ENCODE measurements at places on chromosomes 2 and 18.
A peak's percentile ranks its signal among the peaks of the same experiment; 100 is the strongest.

- DNase-seq, result peak; percentile 72
These were observed 1058.5 kb downstream of the CBLN2 start for GRCh38 chr18:71485611-71486010.

DNA sequence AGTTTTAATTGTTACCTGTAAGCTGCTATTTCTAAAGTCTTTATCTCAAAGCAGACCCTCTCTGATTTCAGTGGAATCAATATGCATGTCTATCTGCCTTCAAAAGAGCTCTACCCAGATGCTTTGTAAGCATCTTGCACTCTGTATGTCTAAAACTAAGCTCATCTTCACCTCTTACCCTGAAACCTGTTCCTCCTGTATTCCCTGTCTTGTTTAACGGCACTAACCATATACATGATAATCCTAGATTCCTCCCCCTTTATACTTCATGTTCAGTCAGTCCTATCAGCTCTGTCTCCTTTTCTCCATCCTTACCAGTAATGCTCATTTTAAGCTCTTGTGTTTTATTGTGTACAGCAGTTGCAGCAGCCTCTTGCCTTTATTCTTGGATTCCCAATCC is 12.8 kb downstream of the ZC3H15 start:
- DNase-seq, result no peak

GRCh38 chr2:42613281-42614064 is 45.0 kb downstream of the MTA3 start:
- DNase-seq, result no peak

GRCh38 chr18:49591775-49592174 is 29.9 kb downstream of the LIPG start:
- no peak for DNase-seq

DNA sequence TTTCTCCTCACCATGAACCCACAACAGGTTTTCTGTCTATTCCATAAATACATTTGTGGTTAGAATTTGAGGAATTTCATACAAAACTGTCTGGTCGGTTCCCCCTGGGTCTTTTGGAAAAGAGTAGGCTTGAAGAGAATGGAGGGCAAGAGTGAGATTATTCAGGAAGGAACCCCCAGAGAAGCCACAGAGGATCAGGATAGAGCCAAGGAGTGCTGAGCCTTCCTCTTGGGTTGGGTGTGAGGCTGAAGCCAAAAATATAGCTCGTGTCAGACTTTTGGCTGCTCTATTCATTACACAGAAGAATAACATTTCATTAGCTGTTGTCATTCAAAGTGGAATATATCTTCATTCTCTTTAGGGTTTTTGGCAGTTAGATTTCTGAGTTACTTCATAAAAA is 45.9 kb upstream of the YES1 start:
- DNase-seq, result no peak

- peak; percentile 20 for DNase-seq
These were observed 15.7 kb upstream of the MYO3B start for GRCh38 chr2:170162271-170162632.

- DNase-seq, result peak; percentile 44
These were observed 14.6 kb downstream of the ZEB2 start for GRCh38 chr2:144505245-144505831.

DNA sequence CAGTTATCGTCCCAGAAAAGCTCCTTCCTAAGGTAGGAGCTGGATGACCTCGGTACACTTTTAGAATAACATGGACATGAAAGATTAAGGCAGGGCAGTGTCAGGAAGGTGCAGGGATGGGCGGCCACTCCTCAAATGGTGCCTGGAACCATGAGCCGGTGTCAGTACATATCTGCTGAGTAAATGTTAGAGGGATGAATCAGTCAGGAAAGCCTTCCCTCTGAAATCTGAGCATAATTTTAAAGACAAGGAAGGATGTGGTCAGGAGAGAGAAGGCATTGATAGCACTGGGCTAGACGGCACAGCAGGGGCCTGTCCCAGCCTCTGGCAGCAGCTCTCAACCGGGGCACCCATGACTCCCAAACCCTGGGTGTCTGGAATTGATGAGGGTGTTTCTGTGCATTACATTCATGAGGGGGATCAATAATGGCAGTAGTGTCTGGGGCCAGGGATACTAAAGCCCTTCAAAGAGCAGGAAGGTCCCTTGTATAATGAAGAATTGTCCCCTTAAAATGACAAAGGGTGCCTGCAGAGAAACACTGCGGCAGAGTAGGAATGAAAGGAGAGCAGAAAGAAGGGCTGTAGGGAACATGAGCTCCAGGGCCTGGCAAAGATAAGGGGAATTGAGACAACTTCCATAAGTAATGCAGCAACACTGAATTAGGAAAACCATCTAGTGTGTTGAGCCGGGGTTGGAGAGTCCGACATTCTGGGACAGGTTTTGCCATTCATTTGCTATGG is 162.3 kb upstream of the REV1 start:
- DNase-seq, result peak; percentile 76

DNA sequence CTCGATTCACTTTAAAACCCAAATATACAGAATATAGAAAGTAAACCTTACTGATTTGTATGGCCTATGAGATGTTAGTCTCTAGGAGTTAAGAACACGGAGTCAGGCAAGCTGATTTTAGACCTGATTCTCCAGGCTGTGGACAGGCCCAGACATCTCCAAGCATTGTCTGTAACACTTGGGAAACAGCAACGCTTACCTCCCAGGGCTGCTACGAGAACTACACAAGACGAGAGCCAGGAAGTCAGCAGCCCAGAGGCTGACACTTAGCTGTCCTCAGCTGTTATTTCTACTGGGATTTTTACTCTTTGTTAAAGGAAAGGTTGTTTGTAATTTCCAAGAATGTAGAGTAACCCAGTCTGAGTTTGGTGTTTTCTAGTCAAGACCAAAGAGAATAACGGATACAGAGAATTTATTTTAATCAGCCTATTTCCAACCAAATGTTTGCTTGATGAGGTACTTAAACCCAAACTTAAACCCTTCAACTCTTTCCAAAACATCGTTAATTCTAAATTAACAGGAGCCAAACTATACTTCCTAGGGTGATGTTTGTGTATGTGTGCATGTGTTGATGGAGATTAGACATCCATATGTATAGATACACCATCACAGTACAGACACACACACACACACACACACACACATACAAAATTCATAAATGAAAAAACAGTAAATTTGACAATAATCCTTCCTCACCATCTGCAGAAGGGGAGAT is 123.4 kb downstream of the LAMA1 start:
- no peak for DNase-seq

DNA sequence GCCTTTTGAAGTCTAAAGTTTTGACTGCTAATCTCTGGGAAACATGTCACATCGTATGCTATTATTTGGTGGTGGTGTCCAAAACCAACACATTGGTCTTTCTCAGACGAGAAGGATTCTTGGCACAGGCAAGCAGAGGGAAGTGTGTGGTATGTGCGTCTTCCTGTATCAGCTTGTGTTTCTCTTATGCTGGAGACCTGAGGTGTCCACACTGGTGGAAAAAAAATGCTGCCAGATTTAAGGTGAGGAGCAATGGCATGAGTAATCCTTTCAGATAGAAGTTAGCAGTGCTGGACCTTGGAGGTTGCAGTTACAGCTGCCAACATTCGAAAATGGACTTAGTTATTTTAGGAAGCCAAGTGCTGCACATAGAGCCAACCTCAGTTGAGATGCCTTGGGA is 11.7 kb upstream of the FHL2 start:
- peak; percentile 81 for DNase-seq

GRCh38 chr2:22406625-22407024 is 978.4 kb upstream of the KLHL29 start:
- DNase-seq, result no peak

GRCh38 chr2:185522472-185522871 is 216.1 kb upstream of the FSIP2 start:
- no peak for DNase-seq

GRCh38 chr2:196544906-196545433 is 94.5 kb upstream of the CCDC150 start:
- no peak for DNase-seq

DNA sequence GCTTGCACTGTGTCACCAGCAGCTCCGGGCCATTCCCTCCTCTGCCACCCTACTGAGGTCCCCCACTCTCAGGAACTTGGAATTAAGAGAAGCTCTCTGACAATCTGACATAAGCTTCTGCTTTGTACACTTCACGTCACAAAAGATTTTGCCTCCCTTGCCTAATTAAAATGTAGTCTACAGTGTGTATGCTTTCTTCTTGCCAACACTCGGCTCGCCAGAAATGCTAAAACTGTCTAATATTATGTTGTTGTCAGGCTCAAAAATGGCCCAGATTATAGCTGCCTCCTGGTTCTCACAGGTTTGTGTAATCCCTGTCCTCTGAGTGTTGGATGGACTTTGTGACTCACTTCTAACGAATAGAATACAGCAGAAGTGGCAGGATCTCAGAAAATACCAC is 474.7 kb downstream of the MBD2 start:
- no peak for DNase-seq

- DNase-seq, result peak; percentile 87
These were observed 214.1 kb upstream of the COPS8 start for GRCh38 chr2:236871500-236872001.

GRCh38 chr2:121260370-121261154 is 24.4 kb downstream of the TFCP2L1 start:
- no peak for DNase-seq

DNA sequence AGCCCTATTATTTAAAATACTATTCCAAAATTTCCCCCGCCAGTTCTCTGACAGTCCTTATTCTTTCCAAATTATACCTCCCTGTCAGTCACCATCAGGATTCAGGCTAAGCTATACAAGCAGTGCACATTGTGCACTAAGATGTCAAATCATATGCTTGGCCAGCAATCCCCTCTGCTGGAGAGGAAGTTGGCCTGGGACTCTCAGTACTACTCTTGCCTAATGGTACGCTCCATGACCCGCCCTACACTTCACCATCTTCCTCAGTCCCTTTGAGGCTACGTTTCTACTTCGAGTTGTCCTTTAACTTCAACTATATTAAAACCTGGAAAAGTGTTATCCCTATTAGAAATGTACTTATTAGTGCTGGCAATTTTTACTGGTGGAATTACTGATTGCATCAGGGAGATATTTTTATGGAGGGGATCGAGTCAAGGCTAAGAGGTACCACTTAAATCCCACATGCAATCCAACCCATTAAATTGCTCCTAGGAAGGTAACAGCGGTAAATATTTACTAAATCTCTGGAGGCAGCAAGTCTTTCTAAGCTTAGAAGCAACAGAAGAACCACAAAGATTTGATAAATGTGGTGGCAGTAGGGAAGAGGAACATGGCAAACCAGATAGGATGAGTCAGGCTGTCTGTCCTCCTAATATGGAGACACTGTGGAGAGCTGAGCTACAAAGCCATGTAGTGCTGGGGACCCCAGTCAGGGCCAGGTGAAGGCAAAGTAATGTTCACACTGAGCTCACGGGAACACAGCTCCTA is 2.7 kb downstream of the USP40 start:
- peak; percentile 17 for DNase-seq

DNA sequence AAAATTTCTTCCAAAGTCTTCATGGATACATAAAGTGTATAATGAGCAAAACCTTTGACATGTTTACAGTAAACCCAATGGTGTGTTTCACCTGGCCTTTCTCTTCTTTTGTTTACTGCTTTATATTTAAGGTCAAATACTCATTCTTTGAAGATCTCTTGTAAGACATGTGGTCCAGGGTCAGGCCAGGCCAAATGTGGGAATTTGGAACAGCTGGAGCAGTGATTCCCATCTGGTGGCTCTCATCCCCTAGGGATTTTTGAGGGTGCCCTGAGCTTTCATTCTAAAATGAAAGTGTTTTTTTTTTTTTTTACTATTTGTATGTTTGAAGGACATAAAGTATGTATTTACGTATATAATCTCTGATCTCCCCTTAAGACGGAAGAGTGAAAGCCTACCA is 13.8 kb upstream of the MGAT5 start:
- DNase-seq, result no peak

DNA sequence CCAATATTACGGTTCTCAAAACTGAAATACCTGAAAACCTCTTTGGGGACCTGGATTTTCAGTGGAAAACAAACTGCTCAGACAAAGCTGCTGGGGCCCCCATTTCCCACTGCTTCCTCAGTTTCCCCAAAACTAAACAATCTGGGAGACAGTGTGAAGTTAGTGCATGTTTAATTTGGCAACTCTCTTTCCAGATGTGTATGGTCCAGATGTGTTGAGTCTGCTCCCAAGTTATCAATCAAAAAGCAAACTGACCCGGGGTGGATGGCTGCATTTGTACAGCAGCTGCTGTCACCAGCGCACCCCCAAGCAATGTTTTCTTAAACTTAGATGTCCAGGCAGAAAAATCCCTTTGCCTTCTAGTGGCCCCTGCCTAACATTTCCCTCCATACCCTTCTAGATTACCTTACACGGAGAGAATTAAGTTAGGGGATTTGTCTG is 136.9 kb downstream of the COPS8 start:
- DNase-seq, result no peak

GRCh38 chr2:239234191-239235175 is 166.3 kb downstream of the HDAC4 start:
- no peak for DNase-seq

DNA sequence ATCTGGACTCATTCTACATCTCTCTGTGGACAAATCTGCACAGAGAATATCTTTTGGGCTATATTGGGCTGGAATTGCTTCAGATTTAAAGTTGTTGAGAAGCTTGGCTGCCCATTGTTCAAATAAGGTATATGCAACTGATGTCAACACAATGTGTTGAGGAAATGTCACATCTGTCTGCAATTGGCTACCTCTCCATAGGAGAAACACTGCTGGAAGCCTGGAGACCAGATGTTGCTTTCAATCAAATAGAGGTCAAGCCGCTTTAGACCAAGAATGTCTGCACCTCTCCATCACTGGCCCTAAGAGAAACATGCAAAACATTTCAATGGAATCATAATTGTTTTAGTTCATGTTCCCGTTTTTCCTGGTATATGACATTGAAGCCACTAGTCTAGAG is 720.2 kb downstream of the SLC4A3 start:
- DNase-seq, result no peak

DNA sequence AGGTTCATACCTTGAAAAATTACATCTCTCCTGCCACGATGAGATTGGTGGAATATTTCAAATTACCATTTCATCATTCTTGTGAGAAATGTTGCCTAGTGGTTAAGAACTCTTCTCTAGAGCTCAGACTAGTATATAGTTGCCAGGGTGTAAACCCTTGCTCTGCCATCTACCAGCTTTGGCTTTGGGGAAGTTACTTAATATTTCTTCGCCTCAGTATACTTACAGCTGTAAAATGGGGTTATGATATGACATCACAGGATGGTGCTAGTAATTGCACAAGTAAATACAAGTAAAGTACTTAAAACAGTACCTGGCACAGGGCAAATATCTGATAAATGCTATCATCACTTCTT is 1.5 kb downstream of the SPOPL start:
- no peak for DNase-seq

GRCh38 chr2:74764429-74765272 is 69.3 kb upstream of the HK2 start:
- peak; percentile 24 for DNase-seq
